Chondrocyte (in vitro differentiated cells): ENCODE measurements at places on chromosomes 6 and 20. TPM values are rescaled to one million over a fixed set of nuclear protein-coding genes. Genes with fewer than 3 reads are reported as not detected.

The VWA7 gene
- 0.15 to 0.62 TPM (median 0.17 TPM) in 3 replicates for total RNA-seq

The SEMG1 gene
- total RNA-seq = not detected in 3 replicates

The PRKN gene
- 5.1 to 8.7 TPM (median 5.7 TPM) in 3 replicates for total RNA-seq

The MRAP2 gene
- total RNA-seq = 17.6 to 47.0 TPM (median 19.5 TPM) in 3 replicates

The CLIC5 gene
- not detected in 3 replicates for total RNA-seq

The FRK gene
- total RNA-seq = 0.60 to 1.1 TPM (median 1.1 TPM) in 3 replicates

GRCh38 chr20:9186396-9186795 is 117.5 kb downstream of the PLCB4 start:
- DNase-seq = no peak

GRCh38 chr6:112459758-112460304 is 112.7 kb downstream of the RFPL4B start:
- DNase-seq = no peak

GRCh38 chr6:105001063-105001462 is 44.2 kb downstream of the LIN28B start:
- DNase-seq = no peak

- no peak for DNase-seq
Observed at GRCh38 chr6:93412452-93412851, 6.9 kb downstream of the EPHA7 start.

DNA sequence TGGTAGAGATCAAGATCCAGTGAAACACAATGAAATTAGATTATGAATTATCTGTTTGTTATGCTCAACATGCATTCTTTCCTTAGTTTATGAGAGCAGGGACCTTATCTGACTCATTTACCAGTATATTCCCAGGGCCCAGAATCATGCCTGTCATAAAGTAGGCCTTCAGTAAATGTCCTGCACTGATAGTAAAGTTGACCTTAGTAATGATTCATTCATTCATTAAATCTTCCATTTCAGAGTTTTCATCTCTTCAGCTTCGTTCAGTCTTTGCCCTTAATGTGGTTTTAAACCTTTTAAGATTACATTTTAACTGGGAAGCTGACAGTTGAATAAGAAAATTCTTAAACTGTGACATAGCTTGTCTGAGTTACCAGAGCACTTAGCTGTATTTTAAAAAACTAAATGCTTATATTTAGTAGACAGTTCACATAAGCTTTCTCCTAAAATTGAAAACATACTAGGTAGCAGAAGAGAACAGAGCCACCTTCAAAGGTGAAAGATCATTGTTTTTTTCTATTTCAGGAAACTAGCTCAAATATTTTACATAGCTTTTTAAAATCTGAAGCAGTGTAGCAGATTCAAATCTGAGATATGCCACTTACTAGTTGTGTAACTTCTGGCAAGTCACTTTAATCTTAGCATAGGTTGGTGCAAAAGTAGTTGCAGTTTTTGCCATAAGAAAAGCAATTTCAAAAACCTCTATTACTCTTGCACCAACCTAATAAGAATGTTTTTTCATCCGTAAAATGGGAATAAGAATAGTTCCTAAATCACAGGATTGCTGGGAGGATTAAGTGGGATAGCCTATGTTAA is 41.4 kb downstream of the MCM8 start:
- DNase-seq = no peak

GRCh38 chr6:49339096-49339495 is 124.0 kb downstream of the MMUT start:
- DNase-seq = no peak

DNA sequence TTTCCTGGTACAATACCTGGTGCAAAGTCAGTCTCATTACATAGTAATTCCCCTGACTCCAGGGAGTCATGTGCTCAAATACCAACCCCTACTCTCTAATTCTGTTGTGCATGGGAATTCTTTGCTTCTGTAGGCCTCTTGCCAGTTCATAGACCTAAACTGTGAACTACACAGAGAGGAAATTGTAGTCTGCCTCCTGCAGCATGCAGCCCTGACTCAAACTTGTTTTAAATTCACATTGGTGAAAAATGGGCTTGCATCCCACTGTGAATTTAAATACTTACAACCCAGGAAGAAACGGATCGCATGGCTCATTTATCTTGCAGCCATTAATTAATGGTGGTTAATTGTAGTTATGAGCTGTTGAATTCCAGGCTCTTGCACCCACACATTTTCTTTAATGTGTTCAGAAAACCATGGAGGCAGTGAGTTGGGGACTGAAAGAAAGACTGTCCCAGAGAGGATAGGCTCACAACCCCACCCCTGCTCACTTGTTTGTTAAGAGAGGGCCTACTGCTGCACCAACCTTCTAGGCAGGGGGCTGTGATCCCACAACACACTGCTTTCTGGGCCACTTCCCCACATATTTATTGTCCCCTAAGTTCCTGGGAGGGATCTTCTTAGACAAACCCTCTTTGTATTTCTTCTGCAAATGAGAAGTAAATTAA is 579.1 kb downstream of the DHX35 start:
- no peak for DNase-seq

GRCh38 chr6:107936162-107936909 is 21.7 kb downstream of the SEC63 start:
- no peak for DNase-seq

GRCh38 chr6:128528241-128528640 is 7.8 kb upstream of the PTPRK start:
- no peak for DNase-seq

- no peak for DNase-seq
Observed at GRCh38 chr6:92363111-92363510, 1056.2 kb downstream of the EPHA7 start.

GRCh38 chr6:115554060-115554459 is 506.6 kb downstream of the FRK start:
- DNase-seq = no peak

DNA sequence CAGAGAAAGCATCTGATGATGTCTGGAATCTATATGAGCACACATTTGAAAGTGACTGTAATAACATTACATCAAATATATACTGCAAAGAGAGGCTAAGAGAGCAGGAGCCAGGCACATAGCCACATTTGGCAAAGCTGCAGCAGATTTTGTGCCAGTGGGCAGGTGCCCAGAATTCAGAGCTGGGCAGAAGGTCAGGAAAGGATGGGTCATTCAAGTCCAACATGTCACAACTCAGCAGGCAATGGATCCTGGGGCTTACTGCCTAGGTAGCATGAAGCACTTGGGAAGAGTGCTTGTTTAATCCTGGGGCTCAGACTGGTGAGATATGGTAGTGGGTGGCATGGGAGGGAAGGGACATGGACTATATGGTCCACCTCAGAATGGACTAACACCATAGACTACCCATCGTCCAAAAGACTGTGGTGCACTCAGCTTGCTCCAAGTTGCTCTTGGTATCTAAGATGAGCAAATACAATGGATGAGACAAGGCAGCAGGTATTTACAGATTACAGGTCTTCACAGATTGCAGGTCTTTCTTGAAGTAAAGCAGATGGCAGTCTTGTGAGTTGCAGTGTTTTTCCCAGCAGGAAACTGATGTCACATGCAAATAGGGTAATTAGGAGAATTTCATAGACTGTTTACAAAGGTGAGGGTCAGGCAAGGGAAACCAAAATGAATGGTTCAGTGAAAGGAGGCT is 31.2 kb upstream of the SHLD1 start:
- no peak for DNase-seq

GRCh38 chr20:57756921-57757320 is 47.1 kb upstream of the PMEPA1 start:
- no peak for DNase-seq

- DNase-seq = no peak
Observed at GRCh38 chr20:21125072-21125848, 622 bp upstream of the KIZ start.

- DNase-seq = no peak
Observed at GRCh38 chr6:22219925-22220324, 76.9 kb downstream of the PRL start.

DNA sequence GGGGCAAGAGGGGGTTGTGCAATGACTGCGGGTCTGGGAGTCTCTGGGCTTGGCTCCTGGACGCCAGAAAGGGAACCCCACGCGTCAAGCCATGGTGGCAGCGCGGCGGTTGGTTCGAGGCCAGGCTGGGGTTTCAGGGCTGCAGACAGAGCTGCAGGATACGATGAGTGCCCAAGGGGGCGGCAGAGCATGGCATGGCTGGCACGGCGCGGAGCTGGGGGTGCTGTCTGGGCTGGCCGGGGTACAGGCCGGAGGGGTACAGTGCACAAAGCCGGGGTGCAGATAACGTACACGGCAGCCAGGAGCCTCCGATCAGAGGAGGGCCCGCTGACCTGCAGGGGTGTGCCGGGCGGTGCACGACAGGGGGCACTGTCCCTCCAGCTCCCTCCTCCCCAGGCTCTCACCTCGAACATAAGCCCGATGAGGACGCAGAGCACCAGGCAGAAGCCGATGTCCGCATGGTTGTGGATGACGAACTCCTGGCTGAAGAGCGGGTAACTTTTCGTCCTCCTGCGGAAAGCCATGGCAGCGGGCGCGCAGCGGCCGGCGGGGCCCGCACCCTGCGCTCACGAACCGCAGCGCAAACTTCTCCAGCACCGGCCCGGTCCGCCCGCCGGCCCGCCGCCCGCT is 353 bp downstream of the TRAM2 start:
- DNase-seq = no peak
